A673 (cell line): ENCODE measurements at places on chromosomes 11 and 22.

DNA sequence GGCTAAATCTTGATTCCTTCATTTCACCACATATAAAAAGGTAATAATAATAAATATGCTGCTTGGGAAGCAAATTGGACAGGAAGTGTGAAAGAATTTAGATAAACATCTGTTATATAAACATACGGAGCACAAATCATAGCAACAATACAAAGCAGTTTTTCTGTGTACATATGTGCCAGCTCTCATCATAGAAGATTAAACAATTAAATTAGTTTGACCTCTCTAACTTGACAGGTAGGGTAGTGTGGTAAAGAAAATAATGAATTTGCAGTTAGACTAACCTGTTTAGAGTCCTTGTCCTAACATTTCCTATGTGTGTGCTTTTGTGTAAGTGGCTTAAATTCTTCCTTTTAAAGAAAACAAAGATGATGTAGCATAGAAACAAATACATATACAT, 995.7 kb upstream of the TENM4 start:
- no peak for DNase-seq

DNA sequence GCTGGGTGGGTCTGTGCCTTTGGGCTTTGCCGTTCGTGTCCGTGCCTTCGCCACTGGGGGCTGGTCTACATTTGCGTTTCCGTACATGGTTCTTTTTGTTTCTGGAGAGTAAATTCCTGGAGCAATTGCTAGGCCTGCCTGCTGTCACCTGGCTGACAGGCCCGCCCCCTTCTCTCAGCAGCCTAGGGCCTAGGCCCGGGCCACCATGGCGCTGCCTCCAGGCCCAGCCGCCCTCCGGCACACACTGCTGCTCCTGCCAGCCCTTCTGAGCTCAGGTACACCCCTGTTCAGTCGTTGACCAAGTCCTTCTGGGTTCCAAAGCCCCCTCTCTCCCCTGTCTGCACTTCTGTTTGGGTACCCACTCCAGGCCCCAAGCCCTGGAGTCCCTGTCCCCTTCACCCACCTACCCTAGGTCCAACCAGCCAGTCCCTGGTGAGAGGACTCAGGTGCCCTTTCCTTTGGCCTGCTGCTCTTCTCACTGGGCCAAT, 649 bp downstream of the TMEM25 start:
- DNase-seq, result no peak

DNA sequence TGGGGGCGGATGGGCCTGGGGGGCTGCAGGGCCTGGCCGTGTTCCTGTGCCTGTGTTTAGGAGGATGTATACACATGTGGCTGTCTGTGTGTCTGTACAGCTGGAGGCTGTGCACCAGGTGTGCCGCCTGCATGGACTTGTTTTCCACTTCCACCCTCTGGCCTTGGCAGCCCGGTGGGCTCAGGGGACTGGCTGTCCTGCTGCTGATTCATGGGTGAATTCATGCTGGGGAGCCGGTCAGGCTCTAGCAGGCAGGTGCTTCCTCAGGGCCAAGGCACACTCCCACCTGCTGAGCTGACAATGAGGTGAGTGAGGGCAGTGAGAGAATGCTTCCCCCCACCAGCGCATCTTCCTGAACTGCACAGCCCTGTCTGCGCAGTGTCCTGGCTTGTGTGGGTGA, 88.4 kb downstream of the CCDC81 start:
- no peak for DNase-seq

- no peak for DNase-seq
These were observed 29.3 kb downstream of the LMO1 start for GRCh38 chr11:8234425-8234821.

GRCh38 chr11:131745405-131745804, 375.0 kb downstream of the NTM start:
- DNase-seq, result no peak

GRCh38 chr11:77410076-77410827, 63.6 kb downstream of the PAK1 start:
- DNase-seq, result no peak

- no peak for DNase-seq
These were observed 47.7 kb downstream of the OTOG start for GRCh38 chr11:17594686-17595192.

- DNase-seq, result no peak
These were observed 86.5 kb downstream of the BCR start for GRCh38 chr22:23266780-23267179.

DNA sequence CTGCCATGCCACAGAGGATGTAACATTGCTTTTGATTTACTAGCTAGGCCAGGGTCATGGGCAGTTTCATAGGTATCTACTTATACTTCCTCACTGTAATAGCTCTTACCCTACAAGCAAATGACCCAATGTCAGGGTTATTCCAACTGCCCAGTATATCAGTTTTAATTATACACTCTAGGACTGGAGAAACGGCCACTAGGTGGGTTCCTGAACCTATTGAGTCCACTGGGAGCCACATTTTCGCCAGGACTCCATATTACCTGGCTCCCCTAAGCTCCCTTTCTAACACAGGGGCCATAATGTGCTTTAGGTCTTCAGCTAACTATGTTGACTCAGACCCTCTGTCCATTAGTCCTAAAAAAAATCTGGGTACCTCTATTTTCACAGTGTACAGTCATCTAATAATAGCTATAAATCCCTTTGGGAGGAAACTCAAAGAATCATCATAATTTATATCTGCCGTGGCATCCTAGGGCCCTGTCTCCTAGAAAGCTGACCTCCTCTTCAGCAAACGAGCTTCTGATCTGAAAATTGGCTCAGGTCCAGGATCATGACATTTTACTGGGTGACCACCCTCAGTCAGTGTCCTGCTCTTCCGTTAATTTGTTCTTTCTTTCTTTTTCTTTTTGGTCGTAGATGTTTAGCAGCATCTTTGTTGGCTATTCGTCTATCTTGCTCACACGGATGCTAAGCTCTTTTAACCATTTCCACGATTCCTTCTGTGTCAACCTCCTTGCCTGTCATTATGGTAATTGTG, 244.3 kb downstream of the FAM76B start:
- no peak for DNase-seq

GRCh38 chr11:93221539-93221938, 23.7 kb upstream of the SLC36A4 start:
- no peak for DNase-seq

- DNase-seq, result no peak
These were observed 2.1 kb upstream of the RNF26 start for GRCh38 chr11:119332111-119332765.

DNA sequence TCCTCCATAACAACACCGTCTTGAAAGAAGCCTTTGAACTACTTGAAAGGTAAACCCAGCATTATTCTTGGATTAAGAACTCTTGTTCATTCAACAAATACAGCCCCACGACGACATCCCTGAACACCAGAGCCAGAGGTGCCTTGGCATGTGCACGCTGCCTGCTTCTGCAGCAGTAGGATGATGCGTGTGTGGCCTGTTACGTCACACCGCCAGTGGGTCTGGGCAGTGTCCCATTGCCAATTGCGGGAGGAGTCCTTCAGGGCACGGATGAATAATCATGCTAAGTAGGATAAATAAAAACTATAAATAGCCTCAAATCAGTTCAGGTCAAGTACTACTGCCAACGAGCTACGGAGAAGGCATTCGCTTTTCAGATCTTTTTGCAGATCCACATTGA, 380.5 kb downstream of the SHANK2 start:
- no peak for DNase-seq

- no peak for DNase-seq
These were observed 100.0 kb downstream of the WNT7B start for GRCh38 chr22:45877036-45877380.

- no peak for DNase-seq
These were observed 40.2 kb downstream of the MCM5 start for GRCh38 chr22:35440129-35440528.

- DNase-seq, result peak; percentile 90
These were observed 21.8 kb downstream of the SNX19 start for GRCh38 chr11:130894322-130895025.

- DNase-seq, result no peak
These were observed 13.5 kb upstream of the APOBEC3A start for GRCh38 chr22:38943882-38944281.

GRCh38 chr11:1077417-1078119, 2.9 kb downstream of the MUC2 start:
- DNase-seq, result no peak

GRCh38 chr11:10933455-10934292, 75.8 kb upstream of the ZBED5 start:
- DNase-seq, result peak; percentile 92

- DNase-seq, result no peak
These were observed 101.1 kb upstream of the FAT3 start for GRCh38 chr11:92123540-92123939.

GRCh38 chr22:29914991-29915533, 32.1 kb downstream of the MTMR3 start:
- DNase-seq, result no peak

- no peak for DNase-seq
These were observed 53.8 kb downstream of the HIRA start for GRCh38 chr22:19377565-19378343.

DNA sequence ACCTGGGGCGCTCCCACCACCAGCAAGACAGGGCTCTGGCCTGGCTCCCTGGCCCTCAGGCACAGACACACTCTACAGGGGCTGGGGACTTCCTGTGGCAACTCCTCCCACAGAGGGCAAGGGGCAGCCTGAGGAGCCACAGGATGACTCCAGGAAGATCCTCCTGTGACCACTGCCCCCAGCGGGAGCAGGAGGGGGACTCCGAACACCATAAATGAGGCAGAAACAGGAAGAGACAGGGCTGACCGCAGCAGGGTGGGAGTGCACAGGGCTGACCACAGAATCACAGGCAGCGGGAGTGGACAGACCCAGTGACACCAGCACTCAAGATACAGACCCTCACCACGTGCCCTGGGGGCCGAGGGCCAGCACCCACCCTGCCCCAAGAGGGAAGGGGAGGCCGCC, 10.8 kb downstream of the ARAP1 start:
- no peak for DNase-seq

- DNase-seq, result no peak
These were observed 76.1 kb downstream of the MED15 start for GRCh38 chr22:20583471-20583922.

GRCh38 chr11:135075740-135076139, 663.7 kb upstream of the B3GAT1 start:
- DNase-seq, result peak; percentile 71

DNA sequence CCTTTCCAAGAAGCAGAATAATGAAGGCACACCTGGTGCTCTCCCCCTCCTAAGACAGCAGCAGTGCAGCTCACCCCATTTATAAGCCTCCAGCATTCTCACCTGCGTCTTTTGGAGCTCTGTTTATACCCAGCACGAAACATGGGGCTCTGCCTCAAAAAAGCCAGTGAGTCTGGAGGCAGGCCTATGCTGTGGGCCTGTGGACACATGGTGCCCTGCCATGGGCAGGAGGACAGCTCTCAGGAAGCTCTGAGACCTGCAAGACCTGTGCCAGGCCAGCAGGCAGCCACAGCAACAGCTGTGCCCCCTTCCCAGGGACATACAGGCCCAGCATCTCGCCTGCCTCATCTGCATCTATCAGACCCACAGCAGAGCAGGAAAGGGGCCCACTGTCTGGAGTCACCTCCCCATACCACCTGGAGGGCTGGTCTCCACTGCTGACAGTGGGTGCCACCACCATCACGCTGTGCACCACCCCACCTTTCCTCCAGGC, 64.2 kb downstream of the DGCR2 start:
- no peak for DNase-seq

- DNase-seq, result peak; percentile 91
These were observed at the start of gene MCAT for GRCh38 chr22:43142880-43143562. Gene MCAT, minus strand, starts transcription at chr22:43143398. Its CDS starts 50 bp downstream, at chr22:43143348.

DNA sequence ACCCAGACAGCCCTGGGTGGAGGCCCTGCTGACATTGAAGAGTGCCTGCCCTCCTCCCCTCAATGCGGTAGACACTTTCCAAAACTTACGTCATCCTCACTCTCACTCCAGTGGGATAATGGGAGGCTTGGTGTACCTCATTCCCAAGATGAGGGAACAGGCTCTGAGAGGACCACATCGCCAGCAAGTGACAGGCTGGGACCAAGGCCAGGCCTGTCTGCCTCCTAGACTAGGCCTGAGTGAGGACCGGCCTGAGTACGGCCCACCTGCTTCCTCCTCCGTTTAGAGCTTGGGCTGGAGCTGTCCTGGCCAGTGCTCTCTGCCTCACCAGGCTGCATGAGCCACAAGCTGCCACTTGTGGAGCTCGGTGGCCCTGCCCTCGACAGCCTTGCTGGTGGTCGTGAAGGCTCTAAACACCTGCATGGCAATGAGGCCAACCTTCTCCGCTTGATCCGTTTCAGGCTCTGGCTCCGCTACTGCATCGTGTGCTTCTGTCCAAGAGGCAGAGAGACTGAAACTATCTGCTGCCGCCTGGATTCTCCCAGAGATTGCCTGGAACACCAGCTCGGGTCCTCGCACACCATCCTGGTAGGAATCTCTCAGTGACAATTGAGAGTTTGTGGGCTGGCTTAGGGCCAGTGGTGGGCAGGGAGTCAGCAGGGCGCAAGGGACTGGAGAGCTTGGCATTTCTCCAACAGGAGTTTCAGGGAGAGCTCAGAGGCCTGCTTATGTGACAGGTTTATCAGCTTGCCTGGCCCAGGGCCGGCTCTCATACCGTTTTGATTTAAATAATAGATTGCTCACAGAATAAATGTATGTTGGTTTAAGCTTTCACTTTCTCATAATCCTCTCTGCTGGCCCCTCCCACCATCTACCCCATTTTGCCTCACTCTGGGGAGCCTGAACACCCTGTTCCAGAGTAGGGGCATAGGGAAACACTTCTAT, 9.4 kb downstream of the LRRC75B start:
- DNase-seq, result peak; percentile 54

- DNase-seq, result no peak
These were observed at the start of gene CRYAB for GRCh38 chr11:111911563-111912401. Gene CRYAB, minus strand, starts transcription at chr11:111911770. Its CDS starts 46 bp downstream, at chr11:111911724.

DNA sequence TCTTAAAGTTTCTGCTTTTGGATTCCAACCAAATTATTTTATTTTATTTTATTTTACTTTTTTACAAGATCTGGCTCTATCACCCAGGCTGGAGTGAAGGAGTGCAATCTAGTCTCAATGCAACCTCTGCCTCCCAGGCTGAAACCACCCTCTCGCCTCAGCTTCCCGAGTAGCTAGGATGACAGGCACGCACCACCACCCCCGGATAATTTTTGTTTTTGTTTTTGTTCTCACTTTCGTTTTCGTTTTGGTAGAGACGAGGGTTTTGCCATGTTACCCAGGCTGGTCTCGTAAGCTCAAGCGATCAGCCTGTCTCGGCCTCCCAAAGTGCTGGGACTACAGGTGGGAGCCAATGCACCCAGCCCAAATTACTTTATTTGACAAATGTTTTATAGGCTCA, 219.8 kb downstream of the ETS1 start:
- DNase-seq, result no peak

DNA sequence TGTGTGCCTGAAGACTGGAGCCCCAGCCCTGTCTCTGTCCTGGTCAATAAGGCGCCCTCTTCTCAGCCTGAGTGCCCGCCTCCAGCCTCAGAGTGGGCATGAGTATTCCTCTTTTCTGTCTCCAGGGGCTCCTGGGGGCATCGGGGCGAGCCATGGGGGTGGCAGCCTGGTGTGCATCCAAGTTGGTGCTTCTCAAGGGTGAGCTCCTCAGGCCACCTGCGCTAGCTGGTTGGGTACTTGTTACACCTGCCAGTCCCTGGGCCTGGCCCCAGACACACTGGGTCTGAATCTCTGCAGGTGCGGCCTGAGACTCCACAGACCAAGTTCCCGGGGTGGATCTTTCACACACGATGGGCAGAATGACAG, 168.6 kb upstream of the B3GAT1 start:
- no peak for DNase-seq

- DNase-seq, result no peak
These were observed 9.5 kb upstream of the DENND5A start for GRCh38 chr11:9274499-9275258.
